ENCODE measurements at places on chromosomes 11 and 22.

DNA sequence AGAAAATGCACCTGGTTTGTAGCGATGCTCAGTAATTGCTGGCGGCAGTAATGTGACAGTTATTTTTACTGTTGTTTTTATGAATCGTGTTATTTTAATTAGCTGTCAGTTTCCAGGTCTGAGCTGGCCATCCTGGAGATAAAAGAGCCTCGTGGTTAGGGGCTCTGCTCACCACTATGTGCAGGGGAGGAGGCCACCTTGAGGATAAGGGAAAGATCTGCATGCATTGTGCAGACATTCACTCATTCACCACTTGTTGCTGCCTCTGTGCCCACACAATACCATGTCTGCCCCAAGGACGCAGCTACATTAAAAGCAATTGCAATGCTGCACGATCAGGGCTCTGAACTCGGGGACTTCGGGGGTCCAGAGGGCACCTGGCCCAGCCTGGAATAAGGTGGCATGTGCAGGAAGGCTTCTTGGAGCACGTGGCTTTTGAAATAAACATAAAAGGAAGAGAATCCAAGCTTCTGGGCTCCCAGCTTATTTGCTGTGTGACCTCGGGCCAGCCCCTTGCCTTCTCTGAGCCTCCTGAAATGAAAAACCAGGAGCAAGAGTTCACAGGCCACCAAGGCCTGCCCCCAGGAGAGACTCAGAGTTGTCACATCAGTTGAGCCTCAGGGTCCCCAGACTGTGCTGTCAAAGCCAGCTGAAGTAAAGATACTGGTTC, 44.7 kb upstream of the SHISAL1 start:
- no peak for DNase-seq

GRCh38 chr22:25403811-25404471, 160.5 kb upstream of the GRK3 start:
- DNase-seq: peak; percentile 31

GRCh38 chr22:30375312-30375849, 11.8 kb downstream of the RNF215 start:
- no peak for DNase-seq

DNA sequence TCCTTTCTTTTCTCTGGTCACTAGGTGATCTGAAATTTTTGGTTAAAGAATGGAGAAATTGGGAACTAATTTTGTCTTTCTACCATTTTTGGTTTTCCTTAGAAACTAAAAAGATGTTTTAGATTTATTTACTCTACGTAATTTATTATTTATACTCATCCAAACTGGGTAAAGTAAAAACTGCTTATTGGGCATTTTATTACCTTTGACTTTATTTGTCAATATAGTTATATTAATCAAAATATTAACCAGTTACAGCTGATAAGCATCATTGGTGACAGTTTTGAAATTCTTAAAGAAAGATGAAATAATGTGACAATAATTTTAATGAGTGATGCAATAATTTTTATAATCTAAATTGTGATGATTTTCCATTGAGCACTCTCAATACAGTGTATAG, 502.0 kb upstream of the RAG2 start:
- DNase-seq: no peak

DNA sequence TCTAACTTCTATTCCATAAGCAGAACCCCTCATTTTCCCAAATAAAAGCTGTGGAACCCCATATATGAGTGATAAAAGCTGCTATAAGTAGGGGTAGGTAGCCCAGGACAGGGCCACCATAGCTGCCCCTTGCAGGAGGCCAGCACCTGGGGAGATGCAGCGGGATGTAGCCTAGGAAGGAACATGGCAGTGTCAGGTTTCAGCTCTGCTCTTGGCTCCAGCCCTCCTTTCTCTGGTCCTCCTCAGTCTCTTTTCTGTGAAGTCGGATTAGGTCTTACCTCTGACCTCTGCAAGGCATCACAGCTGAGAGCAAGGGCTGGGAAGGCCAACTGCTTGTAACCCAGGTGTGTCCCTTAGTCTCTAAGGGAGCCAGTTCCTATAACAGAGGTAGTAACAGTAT, 135.6 kb downstream of the NAV2 start:
- DNase-seq: no peak

DNA sequence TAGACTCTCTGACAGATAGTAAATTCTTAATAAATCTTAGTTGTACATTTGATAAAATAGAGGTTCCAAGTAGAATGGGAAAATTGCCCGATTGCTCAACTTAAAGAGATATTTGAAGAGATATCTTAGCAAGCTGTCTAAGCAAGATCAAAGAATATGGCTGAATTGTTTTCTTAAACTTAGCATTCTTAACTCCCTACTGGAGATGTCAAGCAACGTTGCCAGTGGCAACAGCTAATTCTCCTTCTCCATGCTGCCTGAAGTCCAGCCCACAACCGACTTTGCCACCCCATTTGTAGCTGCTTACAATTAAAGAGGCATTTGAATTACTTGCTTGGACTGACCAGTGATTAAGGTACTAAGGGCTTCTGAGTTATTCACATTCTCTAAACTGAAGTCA, 94.4 kb downstream of the FAM181B start:
- DNase-seq: no peak

GRCh38 chr11:131331546-131331945, 38.9 kb upstream of the NTM start:
- DNase-seq: no peak

- DNase-seq: no peak
These were observed 875.8 kb downstream of the DLG2 start for GRCh38 chr11:84751371-84751770.

DNA sequence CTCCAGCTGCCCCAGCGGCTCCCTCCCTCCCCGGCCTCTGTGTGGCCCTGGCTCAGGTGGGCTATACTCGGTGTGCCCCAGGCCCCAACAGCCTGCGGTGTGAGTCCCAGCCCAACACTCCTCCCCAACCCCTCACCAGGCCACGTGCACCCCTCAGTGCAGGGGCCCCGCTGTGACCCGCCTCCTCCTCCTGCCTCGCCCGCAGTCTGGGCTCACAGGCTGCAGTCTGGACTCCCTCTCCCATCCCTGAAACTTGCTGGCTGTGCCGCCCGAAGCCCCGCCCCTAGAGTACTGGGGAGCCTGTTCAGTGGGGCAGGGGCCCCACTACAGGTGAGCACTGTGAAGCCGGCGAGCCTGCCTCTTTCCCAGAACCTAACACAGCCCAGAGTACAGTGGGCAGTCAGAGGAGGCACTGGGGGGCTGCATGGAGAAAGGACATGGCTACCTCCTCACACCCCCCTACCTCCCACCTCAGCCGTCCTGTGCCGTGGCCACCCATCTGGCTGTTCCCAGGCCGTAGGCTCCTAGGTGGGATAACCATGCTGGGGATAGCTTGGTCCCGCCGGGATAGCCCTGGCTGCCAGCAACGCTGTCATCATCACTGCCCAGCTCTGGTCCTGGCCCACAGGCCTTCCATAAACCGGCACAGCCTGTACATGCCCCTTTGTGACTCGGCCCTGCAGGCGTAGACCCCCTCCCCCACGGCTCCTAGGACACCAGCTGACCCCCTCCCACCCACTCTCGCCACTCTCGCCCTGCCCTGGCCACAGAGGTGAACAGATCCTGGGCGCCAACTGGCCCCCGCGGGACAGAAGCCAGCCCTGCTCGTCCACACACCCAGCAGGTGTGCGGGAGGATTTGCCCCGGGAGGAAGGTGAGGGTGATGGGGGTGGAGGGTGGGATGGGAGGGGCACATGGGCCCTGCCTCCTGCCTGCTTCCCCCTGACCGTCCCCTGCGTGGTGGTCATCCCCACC, 29.7 kb downstream of the CELSR1 start:
- DNase-seq: no peak

DNA sequence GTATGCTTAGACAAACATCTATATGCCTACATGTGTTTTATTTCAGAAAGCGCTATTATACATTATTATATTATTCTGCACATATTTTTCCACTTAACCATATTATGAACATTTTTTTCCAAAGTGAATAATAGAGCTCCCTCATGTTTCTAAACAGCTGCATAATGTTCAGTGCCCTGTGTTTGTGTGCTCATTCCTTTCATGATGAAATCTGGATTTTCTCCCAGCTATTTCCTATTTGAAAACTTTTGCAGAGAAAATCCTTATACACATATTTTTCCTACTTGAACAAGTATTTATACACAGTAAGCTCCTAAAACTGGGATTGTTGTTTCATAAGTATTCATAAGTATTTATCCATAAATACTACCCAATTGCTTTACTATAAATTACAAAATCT, 18.1 kb upstream of the RFPL2 start:
- no peak for DNase-seq

DNA sequence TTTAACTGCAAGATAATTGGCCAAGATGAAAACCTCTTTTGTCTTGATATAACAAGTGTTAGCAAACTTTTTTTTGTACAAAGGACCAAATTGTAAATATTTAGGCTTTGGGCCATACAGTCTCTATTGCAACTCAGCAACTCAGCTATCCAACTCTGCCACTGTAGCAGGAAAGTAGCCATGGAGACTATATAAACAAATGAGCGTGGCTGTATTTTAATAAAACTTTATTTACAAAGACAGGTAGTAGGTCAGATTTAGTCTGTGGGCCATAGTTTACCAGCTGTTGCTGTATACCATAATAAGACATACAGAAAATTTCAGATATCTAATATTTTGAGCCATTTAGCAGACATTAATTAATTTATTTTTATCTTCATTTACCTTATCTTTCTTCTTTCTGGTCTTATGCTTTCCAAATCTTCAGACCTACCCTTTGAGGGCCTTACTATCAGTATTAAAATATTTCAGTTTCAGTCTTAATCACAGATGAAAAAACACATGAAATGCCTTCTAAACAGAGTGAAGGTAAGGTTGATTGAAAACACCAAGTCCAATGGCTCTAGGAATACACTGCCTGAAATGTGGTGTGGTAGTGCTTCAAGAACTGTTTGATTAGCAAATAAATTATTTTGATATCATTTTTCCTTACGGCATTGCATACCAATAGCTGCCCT, 256.9 kb upstream of the CTSC start:
- no peak for DNase-seq

GRCh38 chr11:1752907-1753228, 2.5 kb upstream of the IFITM10 start:
- DNase-seq: no peak

- peak; percentile 86 for DNase-seq
These were observed 11.8 kb downstream of the LTBP3 start for GRCh38 chr11:65546217-65546958.

- DNase-seq: no peak
These were observed 48.4 kb upstream of the MICAL2 start for GRCh38 chr11:12061851-12062560.

DNA sequence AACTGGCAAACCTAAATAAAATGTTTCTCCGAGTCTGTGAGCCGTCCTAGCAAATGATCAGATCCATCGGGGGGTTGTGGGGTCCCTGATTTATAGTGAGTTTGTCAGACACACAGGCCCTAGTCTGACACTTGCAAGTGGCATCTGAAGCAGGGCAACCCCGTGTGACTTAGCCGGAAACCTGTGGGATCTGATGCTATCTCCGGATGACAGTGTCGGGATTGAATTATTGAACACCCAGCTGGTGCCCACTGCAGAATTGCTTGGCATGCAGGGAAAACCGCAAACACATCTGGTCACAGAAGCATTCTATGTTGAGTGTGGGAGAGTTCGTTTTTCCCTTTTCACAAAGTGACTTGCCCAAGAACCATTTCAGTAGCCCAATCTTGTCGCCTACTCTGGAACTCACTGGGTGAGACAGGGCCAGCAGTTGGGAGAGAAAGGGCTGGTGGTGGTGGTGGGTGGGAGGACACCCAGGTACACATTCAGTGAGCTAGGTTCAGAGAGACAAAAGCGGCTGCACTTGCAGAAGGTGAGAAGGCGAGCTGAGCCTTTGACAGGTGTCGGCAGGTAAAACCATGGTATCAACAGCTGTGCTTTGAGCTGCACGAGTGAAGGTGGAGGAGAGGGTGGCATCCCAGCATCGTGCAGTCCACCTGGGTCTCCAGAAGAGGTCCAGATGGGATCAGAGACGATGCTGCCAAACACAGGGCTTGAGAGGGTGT, 33.7 kb upstream of the B3GAT1 start:
- DNase-seq: no peak

DNA sequence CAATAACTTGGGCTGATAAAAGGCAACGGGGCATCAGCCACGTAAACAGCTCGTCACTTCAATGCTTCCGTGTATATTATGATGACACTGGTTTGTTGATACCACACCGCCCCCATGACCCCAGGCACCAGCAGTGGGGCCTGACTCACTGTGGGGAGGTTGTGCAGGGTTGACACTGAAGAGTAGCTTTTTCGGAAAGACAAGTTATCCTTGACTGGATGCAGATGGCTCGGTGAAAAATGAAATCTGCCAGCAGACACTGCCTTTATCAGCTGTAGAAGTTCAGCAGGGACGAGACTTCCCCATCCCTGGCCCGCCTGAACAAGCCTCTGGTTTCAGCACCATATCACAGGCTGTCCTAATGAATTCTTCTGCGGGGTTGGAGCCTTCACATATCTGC, 55.6 kb downstream of the WT1 start:
- DNase-seq: no peak

DNA sequence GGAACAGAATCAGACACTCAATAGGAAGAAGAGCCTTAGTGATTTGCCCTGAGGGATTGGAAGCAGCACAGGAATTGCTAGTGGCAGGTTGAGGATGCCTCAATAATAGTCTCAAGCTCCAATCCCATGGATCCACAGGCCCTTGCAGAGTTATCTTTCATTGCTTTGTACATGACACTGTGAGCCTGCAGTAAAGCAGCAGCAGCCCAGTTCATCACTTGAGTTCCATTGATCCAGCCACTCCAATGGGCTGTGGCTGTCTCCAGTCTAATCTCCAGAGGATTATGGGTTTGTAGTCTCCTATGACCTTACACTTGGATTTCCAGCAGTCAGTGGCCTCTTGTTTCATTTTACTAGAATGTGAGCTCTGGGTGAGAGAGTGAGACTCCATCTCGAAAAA, 45.4 kb downstream of the AAMDC start:
- no peak for DNase-seq

GRCh38 chr11:1196516-1197391, 26.1 kb upstream of the MUC5B start:
- DNase-seq: no peak

DNA sequence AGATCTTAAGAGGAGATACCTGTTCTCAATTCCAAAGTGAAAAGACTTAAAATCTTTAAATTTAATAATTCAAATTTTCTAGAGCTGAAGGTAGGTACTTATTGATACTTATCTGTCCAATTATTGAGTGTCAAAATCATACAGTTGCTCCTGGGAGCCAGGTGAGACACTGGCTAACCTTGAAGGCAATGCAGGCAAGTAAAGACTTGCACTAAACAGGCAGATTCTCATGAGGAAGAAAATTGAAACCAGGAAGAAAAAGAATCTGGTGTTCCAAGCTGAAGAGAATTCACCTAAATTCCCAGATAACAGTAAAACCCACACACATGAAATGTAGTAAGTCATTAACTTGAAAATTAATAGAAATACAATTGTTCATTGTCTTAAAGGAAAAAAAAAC, 30.3 kb downstream of the VSIG10L2 start:
- peak; percentile 20 for DNase-seq

GRCh38 chr22:46320716-46321386, 14.7 kb upstream of the TRMU start:
- DNase-seq: no peak

GRCh38 chr22:20032407-20032991, 11.6 kb downstream of the TANGO2 start:
- DNase-seq: no peak
